AG08395 (cell line): ENCODE measurements at places on chromosomes 11 and 22.

DNA sequence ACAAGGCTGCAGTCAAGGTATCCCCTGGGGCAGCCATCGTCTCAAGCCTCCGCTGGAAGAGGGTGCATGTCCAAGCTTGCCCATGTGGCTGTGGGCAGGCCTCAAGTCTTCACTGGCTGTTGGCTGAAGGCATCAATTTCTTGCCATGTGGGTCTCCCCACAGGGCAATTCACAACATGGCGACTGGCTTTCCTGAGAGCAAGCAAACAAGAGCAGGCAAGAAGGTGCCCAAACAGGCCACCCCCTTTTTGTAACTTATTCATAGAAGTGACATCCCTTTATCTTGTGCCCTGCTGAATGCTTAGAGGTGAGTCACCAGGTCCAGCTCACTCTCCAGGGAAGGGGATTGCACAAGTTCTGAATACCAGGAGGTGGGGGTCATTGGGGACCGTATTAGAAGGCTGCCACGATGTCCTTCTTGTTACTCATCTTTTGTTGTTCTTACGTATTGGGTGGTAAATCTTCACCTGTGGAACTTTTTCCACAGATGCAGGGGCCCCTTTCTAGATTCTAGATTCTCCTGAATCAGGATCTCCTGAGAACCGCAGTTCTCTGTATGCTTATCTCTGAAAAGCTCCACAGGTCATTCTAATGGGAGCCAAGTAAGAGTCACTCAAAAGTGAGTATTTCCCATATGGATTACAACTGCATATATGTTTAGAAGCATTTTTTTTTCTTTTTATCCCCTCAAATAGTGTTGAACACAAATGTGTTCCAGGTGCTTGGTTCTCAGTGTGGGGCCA is 44.2 kb upstream of the MICAL2 start:
- DNase-seq = peak; percentile 87

GRCh38 chr11:36122671-36123070 is 166.6 kb downstream of the COMMD9 start:
- no peak for DNase-seq

DNA sequence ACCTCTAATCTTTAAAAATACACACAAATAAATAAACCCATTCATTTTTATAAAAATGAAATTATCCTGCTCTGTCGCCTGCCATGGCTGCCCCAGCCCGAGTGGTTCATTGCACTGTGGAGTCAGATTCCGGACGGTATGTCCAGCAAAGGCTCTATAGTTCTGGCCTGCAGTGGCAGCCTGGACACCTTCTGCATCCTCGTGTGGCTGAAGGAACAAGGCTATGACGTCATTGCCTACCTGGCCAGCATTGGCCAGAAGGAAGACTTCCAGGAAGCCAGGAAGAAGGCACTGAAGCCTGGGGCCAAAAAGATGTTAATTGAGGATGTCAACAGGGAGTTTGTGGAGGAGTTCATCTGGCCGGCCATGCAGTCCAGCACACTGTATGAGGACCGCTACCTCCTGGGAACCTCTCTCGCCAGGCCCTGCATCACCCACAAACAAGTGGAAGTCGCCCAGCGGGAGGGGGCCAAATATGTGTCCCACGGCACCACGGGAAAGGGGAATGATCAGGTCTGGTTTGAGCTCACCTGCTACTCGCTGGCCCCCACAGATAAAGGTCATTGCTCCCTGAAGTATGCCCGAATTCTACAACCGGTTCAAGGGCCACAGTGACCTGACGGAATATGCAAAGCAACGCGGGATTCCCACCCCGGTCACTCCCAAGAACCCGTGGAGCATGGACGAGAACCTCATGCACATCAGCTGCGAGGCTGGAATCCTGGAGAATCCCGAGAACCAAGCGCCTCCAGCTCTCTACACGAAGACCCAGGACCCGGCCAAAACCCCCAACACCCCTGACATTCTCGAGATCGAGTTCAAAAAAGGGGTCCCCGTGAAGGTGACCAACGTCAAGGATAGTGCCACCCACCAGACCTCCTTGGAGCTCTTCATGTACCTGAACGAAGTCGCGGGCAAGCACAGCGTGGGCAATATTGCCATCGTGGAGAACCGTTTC is 158.2 kb upstream of the GUCY1A2 start:
- no peak for DNase-seq

DNA sequence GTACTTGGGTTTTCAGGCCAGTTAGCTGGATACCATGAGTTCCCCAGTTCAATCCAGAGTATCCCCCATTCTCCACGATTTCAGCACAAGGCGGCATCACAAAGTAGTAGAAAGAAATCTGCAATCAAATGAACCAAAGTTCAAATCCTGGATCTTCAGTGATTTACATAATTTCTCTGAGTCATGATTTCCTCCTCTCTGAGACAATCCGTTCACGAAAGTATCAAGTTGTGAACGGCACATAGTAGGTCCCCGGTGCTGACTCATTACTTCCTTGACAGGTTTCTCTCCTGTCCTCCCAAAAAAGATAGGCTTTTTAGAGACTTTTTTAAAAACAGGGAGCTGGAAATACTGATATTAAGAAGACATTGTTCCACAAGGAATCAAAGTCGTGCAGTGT is 69.1 kb upstream of the AKIP1 start:
- DNase-seq = no peak

GRCh38 chr11:134536219-134536618 is 124.2 kb upstream of the B3GAT1 start:
- DNase-seq = no peak

- peak; percentile 72 for DNase-seq
These were observed 223.4 kb upstream of the PITPNB start for GRCh38 chr22:28142361-28142961.

- peak; percentile 23 for DNase-seq
These were observed 200.6 kb upstream of the CTSC start for GRCh38 chr11:88538098-88538497.

DNA sequence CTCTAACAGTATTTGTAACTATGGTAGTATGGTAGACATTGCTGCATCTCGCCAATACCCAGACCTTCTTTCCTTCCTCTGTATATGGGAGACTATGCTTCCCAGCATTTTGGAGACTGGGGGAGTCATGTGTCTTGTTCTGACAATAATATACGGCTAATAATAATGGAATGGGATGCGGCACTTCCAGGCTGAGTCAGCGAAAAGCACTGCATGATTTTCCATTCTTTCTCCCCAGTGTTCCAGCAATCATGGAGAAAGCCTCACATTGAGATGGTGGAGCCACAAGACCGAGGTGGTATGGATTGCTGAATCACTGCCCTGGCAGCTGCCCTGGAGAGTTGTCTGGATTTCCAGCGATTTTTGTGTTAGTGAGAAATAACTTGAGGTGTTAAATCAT is 77.1 kb upstream of the FIBIN start:
- DNase-seq = no peak

- no peak for DNase-seq
These were observed 10.8 kb upstream of the HSPA8 start for GRCh38 chr11:123072762-123073161.

GRCh38 chr11:121592708-121593107 is 139.9 kb upstream of the SORL1-AS1 start:
- DNase-seq = no peak

DNA sequence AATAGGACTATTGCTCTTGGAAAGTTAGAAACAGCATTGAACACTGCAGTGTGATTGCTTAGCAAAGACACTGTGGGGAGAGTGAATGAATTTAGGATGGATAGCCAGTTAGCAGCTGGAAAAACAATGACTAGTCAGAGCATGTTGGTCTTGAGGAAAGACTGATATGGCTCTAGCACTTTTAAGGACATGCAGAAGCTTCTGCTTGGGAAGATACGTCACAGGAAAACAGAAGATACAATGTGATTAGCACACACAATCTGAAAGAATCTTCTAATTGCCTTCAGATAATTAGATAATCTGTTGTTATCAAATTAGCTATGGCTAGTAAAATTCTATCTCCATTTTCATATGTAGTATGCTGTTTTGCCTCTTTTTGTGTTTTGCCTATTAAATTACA is 530.7 kb upstream of the CHORDC1 start:
- DNase-seq = no peak

- no peak for DNase-seq
These were observed 207.3 kb downstream of the METTL15 start for GRCh38 chr11:28315440-28315839.

DNA sequence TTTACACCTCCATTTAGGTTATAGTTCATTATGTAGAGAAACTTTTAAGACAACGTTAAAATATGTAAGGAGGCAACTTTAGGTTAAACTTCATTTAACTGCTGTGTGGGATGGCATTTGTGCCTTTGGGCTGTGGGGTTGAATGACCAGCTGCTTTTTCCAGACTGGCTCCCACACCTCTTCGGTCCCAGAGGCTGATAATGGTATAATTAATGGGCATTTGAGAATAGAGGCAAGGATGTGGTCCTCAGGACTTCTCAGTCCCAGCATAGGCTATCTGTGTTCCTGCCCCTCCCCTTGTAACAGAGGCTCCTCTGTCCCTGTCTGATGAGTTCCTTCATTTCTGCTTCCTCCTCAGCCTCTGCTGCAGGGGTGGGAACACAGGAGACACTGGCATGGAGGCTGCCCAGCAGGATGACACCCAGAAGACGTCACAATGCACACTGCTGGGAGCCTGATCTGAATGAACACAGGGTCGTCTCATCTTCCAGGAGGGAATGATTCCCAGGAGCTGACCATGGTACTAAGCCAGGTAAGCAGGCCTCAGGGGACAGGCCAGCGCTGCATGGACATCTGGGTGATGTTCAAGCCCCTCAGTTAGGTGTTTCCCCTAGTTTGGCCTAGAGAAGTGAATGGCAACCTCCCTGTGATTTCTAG is 17.1 kb upstream of the GNAZ start:
- DNase-seq = no peak

GRCh38 chr11:74030723-74031676 is 22.1 kb upstream of the UCP3 start:
- no peak for DNase-seq

DNA sequence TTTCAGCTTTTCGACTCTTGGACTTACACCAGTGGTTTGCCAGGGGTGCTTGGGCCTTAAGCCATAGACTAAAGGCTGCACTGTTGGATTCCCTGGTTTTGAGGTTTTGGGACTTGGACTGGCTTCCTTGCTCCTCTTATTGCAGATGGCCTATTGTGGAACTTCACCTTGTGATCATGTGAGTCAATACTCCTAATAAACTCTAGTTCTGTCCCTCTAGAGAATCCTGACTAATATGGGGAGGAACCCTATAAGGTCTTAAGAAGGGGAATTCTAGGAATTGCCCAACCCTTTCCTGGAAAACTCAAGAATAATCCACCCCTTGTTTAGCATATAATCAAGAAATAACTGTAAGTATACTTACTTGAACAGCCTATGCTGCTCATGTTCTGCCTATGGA is 491.8 kb downstream of the TMEM135 start:
- no peak for DNase-seq

- no peak for DNase-seq
These were observed 29.6 kb upstream of the FLI1 start for GRCh38 chr11:128664317-128664716.

DNA sequence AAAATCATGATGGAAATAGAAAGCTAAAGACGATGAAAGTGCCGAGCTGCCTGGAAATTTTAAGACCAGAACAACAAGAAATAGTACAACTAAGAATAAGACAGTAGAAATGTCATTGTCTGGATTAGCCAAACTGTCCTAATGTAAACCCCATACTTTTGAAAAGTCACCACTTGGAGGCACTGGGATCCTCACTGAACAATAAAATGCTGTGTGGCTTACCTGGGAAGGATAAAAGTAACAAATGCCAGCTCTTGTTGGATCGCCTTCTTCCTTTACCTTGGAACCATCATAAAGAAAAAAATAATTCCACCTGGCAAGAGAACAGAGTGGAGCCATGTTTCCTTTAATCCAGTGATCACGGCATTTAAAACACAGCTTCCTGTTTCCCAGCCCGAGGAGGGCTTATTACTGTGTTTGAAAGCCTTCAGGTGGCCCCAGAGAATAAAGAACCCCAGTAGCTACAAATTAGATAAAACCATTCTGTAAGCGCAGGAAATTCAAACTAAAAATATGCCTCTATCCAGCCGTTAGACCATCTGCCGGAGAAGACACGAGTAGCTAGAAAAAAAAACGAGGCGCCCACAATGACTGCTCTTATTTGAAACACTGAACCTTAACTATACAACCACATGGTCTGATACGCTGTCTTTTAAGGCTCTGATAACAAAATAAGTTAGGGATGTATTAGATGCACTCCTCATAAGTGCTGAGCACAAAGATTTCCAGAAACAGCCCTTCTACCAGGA is 4.4 kb downstream of the HPS4 start:
- no peak for DNase-seq

DNA sequence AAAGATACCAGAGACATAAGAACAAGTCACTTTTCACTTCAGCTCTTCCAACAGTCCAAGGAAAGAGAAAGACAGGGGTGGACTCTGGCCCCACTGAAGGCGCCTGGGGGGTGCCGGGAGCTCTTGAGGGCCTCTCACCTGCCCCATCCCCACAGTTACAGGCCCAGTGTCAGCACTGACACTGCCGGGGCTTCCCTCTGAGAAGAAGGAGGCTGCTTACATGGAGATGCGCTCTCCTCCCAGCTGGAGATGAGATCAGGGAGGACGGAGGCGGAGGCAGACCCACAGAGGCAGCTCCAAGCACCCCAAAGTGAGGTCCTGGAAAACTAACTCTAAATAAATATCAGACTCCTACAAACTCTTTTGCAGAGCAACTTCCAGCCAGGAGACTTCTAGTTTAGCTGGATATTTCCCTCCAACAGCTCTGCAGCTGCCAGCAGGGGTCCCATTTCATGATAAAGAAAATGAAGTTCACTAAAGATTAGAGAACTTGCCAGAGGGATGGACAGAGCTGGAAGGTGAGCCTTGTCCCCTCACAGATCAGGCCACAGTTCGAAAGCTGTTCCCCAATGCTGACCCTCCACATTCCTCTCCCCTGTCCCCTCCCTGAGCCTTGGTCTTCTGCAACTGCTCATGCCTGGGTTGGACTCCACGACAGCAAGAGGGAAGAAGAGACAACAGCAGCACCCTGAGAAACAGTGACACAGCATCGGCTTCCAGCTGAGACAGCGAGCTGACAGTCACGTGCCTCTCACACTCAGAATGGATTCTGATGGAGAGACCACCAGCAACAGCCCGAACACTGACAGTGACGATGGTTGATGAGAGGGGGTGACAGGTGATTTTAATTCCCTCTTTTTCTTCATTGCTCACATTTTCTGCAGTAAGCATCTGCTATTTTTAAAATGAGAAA is 5.8 kb downstream of the CARS1 start:
- no peak for DNase-seq

GRCh38 chr11:6431861-6432260 is 8.9 kb downstream of the HPX start:
- DNase-seq = peak; percentile 93

GRCh38 chr11:46378296-46378695 is 3.2 kb upstream of the MDK start:
- no peak for DNase-seq

- DNase-seq = no peak
These were observed 5.6 kb downstream of the TBX1 start for GRCh38 chr22:19766240-19766510.

DNA sequence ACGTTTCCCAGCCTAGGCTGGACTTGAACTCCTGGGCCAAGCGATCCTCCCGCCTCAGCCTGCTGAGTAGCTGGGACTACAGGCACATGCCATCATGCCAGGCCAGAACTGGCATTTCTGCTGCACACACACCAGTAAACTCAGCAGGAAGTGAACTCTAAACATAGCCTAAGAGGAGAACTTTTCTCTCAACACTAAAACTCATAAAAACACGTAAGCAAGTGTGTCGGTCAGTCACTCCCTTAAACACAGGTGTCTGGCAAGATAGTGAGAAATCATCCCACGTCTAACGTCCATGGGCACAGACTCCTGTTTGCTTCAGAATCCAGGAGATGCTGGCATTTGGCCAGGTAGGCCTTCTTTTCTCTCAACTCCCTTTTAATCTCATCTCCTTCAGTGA is 104.8 kb downstream of the RPL27A start:
- DNase-seq = no peak
